ENCODE measurements at places on chromosomes 4 and X.

DNA sequence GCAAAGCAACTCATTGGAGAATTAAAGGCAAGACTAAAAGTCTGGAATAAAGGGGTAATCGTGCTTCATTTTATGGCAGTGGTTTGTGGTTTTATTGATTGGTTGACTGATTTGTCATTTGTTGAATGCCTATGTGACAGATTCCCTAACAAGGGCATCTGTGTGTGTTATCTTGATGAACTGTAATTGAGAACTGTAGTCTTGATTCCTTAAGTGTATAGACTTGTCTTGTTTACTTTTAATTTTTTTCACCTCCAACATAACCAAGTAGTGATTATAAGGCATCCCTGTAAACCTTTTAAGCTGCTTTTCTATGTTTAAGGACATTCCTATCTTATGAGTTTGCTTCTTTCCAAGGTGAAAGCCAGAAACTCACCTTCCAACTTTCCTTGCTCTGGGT lies 216.0 kb upstream of the TAPT1 start:
- no peak for DNase-seq

GRCh38 chr4:151831526-151831925 lies 70.7 kb upstream of the GATB start:
- DNase-seq = no peak

- no peak for DNase-seq
Observed at GRCh38 chr4:90641861-90642599, 514.8 kb downstream of the CCSER1 start.

GRCh38 chr4:86497980-86498862 lies 95.9 kb upstream of the PTPN13 start:
- no peak for DNase-seq

DNA sequence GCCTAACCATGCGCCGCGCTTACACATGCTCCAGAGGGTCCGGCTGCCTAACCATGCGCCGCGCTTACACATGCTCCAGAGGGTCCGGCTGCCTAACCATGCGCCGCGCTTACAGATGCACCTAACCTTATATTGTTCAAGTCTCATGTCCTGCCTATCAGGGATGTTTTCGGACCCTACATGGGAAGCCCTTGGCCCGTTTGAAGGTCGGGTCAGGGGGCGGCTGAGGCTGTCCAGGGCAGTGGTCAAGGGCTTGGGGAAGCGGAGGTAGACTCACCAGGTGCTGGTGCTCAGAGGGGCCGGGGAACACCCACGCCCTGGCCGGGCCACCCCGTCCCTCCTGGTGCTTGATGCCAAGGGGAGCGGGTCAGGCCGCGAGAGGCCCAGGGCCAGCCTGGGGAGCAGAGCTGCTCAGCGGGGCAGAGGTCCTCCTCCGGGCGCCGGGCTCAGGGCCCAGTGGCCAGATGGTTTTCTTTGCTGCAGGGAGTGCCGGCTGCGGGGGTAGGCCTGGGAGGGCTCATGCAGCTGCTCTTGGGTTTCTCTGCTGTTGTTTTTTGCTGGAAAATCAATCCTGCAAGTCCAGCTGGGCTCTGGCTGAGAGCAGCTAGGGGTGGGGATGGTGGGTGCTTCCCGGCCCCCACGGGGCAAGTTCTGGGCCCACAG lies 35.4 kb upstream of the SPON2 start:
- DNase-seq = peak; percentile 81

GRCh38 chr4:47406408-47406807 lies 57.1 kb downstream of the COMMD8 start:
- DNase-seq = no peak

DNA sequence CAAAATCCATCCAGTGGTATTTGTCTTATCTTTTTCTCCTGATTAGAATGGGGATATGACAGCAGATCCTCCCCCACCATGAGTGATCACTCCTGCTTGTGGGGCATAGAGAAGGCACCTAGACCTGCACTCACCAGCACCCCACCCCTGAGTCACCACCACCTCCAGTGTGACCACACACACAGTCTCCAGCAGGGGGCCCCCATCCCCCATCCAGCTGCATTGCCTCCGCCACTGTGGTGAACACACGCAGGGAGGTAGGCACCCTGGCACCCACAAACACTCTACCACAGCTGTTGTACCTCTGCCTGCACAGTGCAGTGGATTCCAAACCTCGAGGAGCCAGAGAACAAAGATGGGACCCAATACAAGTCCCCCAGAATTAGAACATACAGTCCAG lies 9.0 kb upstream of the MAGEA8 start:
- no peak for DNase-seq

- DNase-seq = no peak
Observed at GRCh38 chr4:184612074-184612473, 37.2 kb downstream of the CASP3 start.

- no peak for DNase-seq
Observed at GRCh38 chr4:183195534-183195933, 96.5 kb downstream of the WWC2 start.

DNA sequence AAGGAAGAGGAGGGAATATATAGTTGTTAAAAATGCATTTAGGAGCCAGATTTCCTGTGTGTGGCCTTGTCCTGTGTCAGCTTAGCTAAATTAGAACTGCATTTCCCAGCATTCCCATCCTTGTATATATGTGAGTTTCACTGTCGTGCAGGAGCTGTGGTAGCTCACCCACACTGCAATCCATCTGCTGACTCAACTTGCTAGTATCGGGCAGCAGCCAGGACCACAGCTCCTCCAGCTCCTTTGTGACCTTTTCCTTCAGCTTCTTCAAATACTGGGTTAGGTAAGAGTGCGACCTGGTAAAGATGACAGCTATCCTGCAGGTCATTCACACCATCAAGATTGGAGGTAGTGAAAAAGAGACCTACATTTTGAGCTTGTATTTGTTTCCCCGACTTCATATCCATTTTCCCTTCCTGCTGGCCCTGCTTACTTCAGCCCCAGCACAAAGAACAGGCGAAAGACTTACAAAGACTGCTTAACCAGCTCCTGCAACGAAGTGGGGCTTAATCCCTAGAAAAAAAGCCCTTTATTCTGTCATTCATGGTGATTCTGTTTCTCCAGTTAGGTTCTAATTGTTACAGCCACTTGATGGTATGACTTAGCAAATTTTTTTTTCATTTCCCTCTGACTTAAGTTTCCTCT lies 11.4 kb downstream of the ASIC5 start:
- DNase-seq = no peak

- DNase-seq = no peak
Observed at GRCh38 chr4:130214268-130214667, 1118.3 kb downstream of the C4orf33 start.

GRCh38 chrX:111823128-111823527 lies 52.9 kb upstream of the TRPC5OS start:
- no peak for DNase-seq

GRCh38 chr4:1625600-1626138 lies 58.4 kb downstream of the FAM53A start:
- DNase-seq = no peak

GRCh38 chr4:139816856-139817255 lies 151.2 kb downstream of the MGST2 start:
- no peak for DNase-seq

DNA sequence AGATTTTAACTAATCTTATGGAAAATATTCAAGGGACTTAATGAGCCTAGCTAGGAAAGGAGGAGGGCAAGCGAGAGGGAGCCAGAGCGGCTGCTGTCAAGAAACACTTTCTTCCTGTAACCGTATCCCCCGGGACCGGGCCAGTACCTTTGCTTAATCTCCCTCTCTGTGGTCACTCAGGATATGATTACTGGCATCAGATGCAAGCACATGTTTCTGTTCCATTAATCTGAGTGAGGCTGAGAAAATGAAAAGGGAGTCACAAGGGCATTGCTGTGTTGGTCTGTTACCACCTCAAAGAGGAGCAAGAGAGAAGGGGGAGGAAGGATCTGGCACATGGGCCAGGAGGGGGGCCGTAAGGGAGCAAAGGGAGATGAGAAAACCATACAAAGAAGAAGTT lies 356.7 kb upstream of the GATB start:
- DNase-seq = no peak

DNA sequence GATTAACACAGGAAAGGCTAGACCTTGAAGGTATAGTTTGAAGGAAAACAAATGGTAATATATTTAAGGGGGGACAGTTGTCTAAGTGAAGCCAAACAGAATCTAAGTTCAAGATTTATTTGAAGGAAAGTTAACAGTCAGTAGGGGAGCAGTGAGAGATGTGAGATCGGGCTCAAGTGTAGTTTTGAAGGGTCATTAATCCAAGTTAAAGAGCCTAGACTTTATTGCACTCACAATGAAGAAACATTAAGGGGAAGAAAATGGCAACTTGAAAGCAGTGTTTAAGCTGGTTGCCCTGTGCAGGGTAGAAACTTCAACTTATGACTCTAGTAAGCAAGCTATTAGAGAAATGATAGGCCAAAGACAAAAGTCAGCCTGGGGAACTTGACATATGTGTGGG lies 1952.2 kb downstream of the PCDH7 start:
- DNase-seq = no peak

DNA sequence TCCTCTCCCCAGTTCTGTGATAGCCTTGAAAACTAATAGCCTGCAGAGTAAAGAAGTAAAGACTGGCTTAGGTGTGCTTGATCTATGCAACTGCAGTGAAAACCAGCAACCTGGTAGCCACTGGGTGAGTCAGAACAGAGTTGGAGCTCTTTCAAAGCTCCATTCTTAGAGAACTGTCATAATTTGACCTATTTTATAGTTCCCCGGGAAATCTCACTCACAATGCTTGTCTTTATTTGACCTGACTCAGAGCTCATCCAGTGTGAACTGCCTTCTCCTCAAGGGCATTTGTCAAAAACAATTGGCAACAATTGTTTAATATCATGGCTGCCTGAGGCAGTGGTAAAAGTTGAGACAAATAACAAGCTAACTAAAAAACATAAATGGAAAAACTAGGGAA lies 213.0 kb upstream of the NHS start:
- DNase-seq = no peak

GRCh38 chr4:148159793-148160192 lies 282.4 kb downstream of the NR3C2 start:
- DNase-seq = no peak

- no peak for DNase-seq
Observed at GRCh38 chr4:161359491-161359890, 804.3 kb downstream of the FSTL5 start.

- DNase-seq = no peak
Observed at GRCh38 chr4:26372525-26373172, 51.8 kb downstream of the RBPJ start.

DNA sequence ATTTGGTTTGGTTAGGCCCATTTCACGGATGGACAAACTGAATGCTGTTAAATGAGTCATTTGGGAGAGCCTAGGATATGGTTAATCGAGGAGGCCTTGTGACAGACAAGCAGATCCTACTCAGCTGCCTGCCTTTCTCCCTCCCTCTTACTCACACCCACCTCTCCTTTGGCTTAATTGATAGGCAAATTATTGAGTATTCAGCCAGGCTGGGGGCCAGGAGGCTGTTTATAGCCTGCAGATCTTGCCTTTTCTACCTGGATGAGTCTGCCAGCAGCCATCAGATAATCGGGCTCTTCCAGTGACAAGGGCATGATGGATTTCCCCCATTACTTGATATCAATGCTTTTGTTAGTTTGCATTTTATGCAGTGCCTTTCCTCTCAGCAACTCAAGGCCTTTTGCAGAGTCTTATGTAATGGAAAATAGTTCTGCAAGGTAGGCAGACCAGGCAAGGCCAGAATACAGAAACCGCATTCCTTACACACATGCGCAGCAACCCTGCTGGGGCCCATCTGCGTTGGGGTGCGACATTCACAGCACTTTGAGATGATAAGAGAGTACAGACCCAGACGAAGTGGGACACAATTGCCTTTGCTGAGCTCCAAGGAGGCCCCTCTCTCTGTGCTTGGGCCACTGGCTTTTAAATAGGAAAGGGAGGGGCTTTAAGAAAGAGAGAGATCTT lies 96.2 kb upstream of the ATP6AP2 start:
- DNase-seq = no peak

GRCh38 chr4:153466081-153466948 lies at the start of gene TMEM131L:
TMEM131L (plus strand) TSS chr4:153466360; CDS start chr4:153466398, 38 bp downstream.
- DNase-seq = peak; percentile 86

GRCh38 chrX:23046443-23046842 lies 46.7 kb downstream of the DDX53 start:
- no peak for DNase-seq
